ENCODE measurements at places on chromosomes 7 and 10.

DNA sequence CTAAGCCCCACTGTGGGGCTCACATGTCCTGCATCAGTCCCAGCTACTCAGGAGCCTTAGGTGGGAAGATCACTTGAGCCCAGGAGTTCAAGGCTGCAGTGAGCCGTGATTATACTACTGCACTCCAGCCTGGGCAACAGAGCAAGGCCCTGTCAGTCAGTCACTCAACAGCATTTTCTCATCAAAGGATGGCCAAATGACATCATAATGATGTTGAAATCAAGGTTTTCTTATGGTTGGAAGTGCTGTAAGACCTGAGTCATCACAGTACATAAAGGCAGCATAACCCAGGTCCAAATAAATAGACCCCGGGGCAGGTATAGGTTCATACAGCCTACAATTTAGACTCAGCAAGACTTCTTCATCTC lies 341.1 kb downstream of the PARD3 start:
- no peak for DNase-seq

DNA sequence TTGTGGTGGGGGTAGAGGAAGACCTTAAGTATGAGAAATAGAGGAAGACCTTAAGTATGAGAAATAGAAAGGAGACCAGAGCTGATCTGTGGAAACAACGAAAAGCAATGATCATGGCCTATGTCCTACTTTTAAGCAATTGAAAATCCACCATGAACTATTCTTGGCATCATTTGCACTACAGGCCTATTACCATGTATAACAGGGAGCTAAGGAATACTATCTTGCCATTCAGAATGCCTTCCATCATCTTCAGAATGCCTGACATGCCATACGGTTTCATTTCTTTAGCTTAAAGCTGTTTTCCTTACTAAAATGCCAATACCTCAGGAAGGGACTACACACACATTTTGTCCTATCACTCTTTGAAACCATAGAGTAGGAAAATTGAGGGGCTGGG lies 127.0 kb downstream of the CALCR start:
- no peak for DNase-seq

DNA sequence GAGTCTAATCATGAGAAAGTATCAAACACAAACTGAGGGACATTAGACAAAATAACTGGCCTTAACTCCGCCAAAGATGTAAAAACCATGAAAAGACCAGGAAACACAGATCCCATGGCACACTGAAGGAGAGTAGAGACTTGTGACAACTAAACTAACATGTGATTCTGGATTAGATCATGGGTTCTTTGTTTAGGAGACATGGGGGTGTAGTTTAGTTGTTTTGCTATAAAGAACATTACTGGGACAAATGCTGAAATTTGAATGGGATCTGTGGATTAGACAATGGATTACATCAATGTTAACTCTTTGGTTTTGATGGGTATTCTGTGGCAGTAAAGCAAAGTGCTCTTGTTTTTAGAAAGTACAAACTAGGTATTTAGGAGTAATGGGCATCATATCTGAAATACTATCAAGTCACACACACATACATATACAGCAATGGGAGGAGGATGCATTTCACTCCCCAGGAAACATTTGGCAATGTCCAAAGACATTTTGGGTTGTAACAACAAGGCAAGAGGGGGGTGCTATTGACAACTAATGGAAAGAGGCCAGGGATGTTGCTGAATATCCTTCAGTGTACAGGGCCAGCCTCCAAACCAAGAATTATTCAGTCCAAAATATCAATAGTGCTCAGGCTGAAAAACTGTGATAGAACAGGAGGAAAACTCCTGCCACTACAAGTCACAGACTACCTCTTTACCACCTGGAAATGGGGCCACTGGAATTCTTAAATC lies 32.4 kb downstream of the WAPL start:
- DNase-seq, result no peak

DNA sequence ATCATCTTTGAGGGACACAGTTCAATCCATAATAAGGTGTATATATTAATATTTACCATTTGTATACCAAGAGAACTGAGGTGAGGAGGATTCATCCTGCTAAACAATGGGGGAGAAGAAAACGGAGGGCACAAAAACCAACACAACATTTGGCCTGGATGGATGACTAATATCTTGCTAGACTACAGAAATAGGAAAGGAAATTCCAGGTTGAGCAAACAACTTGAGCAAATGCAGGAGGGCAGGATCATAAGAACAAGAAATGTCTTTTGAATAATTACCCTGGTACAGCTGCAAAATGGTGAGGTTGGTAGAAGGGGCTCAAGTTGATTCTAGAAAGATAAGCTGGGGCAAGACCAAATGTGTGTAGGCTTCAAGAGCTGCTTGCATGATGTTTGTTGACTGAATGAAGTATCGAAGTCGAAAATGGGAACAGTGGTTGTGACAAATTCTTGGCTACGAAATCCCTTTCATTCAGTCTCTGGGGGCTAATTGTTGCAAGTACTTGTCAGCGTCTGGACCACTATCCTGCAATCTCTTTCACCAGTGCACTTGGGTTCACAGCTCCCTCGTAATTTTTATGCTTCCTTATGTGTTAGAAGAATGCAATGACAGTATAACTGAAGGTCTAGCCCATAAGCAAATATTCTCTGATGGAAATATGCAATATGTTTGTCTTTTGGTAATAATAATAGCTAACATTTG lies 176.2 kb downstream of the PTEN start:
- DNase-seq, result no peak

GRCh38 chr10:27948186-27948585 lies 50.7 kb downstream of the ODAD2 start:
- no peak for DNase-seq

GRCh38 chr7:26667514-26668133 lies 196.8 kb downstream of the SKAP2 start:
- no peak for DNase-seq
